Skin of body (tissue), 3 donors: ENCODE measurements at places on chromosomes 5 and 9.

GRCh38 chr9:16238623-16239138 lies 631.8 kb downstream of the BNC2 start:
- no peak for DNase-seq

DNA sequence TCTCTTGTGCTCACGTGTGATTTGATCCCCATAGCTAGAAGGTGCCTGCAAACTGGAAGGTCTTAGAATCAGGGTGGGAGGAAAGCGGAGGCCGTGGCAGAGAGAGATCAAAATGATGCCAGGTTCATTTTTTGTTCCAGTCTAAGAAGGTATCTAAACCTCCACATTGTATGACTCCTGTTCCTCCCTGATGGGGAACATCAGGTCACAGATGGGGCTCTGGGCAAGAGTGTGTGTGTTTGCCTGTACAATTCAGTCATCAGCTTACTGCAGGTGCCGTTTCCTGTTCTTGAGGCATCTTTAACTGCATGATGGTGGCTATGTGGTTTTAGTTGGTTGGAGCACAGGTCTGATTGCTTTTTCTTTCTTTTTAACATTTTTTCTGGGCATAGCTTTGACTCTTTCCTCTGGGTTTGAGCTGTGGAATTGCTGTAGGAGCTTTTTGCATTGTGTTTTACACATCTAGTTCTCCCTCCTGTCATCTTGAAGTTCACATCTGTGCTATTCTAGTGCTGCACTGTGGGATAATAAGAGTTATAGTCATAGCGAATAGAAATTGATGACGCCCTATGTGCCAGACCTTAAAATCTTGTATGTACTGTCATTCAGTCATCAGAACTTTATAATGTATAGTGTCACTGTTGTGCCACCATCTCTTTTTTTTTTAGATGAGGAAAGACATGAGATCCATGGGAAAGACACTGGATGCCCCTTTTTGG lies 30.8 kb downstream of the ARHGAP26 start:
- no peak for DNase-seq

DNA sequence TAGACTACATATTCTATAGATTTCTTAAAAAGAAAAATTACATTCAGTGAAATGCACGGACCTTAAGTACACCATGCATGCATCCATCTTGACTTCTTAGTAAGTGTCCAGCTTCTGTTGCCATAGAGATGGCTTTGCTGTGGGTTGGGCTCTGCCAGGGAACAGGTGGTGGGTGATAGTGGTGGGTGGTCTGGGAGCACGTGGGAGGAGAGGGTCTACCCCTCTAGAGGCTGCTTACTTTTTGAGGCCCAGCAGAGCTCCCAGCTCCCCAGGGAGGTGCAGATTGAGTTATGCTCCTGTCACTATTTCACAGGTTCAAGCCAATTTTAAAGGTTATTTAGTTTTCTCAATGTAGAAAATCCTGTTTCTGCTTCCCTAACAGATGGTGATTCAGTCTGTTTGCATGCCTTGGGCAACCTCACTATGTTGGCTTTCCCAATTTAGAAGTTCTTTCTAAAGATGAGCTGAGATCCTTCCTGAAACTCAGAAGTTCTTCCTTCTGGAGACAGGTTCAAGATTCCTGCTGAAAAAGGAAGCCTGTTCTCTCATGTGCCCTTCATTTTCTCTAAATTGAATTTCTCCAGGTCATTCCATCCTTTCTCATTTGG lies 107.4 kb upstream of the LHFPL2 start:
- no peak for DNase-seq

DNA sequence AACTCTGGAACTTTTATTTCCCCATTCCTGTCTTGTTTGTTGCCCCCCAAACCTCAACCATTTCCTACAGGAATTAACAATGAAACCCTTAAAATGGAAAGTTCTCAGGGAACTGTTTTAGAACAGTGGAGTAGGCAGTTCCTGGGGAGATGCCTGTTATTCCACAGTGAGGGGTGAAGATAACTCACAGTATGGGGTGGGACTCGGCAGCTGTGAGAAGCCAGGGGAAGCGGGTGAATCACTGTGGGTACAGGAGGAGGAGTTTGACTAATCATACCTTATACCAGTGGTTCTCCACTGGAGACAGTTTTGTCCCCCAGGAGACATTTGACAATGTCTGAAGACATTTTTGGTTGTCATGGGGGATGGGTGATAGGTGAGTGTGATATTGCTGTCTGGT lies 36.9 kb upstream of the GLRA1 start:
- DNase-seq, result no peak

DNA sequence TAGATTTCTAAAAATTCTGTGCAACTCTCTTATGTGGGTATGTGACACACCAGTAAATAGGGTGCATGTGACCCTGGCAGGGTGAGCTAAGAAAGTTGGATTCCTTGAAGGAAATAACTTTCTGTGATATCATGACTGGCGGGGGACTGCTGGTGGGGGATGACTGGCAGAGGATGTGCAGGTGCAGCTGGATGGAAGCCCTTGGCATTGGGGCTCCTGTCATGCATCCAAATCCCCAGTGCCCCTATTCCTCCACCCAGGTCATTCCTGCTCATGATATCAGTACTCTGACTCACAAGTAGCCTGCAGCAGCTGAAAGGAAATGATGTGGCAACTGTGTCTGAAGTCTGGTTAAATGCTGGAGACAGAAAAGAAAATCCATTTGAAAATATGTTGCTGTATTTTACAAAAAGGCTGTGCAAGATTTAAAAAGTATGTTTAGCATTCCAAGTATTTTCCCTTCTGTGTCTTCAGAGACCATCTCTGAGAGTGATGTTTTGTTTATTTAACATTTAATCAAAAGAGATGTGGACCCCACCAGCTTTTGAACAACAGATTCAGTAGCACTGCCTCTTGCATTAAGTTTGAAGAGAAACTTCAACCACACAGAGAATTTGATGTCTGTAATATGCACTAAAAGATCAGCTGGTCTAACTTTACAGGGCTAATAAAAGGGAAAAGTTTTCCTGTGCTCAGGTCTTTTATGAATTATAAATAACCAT lies 17.9 kb upstream of the ZSWIM6 start:
- no peak for DNase-seq
